ENCODE measurements at places on chromosomes 2 and 18.

- DNase-seq: no peak
Observed at GRCh38 chr2:159157361-159158209, 128.9 kb downstream of the WDSUB1 start.

- DNase-seq: no peak
Observed at GRCh38 chr18:10424585-10425307, 29.7 kb upstream of the APCDD1 start.

DNA sequence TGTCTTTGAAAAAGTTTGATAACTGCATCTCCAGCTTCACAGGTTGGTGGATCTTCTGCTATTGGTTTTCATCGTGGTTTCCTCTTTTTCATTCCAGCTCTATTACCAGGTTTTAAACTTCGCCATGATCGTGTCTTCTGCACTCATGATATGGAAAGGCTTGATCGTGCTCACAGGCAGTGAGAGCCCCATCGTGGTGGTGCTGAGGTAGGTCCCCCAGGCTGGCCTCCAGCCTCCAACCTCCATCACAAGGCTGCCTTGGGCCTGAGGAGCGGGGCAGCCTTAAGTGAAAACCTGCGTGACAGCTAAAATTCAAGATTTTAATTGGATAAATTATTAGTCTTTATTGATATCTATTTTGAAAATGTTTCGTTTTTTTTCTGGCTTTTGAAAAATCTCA, 9.7 kb downstream of the SEC11C start:
- DNase-seq: no peak

DNA sequence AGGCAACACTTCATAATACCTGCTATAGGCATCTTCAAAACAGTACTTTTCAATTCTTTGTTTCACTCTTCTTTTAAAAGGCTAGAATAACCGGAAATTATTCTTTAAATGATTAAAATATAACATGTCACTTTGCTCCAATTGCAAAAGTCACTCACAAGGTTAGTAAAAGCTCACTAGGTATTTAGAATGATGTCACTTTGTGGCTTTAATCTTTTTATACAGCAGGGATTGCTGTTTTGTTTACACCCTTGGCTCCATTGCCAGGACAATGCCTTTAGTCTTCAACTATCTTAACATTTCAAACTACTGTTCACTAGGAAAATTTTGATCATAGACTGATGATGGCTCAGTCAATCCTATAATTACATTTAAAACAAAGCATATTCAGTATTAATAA, 157.1 kb downstream of the BAZ2B start:
- no peak for DNase-seq

DNA sequence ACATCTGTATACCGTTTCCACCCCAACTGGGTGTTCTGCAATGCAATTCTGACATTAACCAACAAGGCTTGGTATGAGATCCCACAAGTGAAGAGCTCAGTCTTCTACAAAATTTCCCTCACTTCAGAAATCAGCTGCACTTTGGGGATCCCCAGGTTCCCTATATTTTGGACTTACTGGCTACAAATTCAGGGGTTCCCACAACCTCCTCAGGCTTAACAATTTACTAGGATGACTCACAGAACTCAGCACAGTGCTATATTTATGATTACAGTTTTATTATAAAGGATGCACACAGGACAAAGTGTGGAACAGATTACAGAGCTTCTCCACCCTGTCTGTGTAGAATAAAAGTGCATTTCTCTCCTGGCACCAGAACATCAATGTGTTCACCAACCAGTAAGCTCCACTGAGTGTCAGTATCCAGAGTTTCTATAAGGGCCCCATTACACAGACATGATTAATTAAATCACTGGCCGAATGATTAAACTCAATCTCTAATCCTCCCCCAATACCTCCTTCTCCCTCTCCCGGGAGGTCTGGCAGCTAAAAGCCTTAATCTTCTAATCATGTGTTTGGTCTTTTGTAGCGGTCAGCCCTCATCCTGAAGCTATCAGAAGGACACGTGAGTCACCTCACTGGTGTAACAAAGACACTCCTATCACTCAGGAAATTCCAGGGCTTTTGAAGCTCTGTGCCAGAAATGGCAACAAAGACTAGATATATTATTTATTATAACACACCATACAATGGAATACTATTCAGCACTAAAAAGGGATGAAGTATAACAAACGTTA, 84.6 kb downstream of the SLC66A3 start:
- no peak for DNase-seq

- no peak for DNase-seq
Observed at GRCh38 chr2:229340086-229340760, 69.1 kb upstream of the PID1 start.

GRCh38 chr2:203988500-203989260, 52.1 kb downstream of the ICOS start:
- no peak for DNase-seq
